ENCODE measurements at places on chromosomes 6 and 20. TPM values are rescaled to one million over a fixed set of nuclear protein-coding genes. Genes with fewer than 3 reads are reported as not detected.

- DNase-seq = no peak
Measured at GRCh38 chr20:5090191-5090590, 29.6 kb downstream of the PCNA start.

DNA sequence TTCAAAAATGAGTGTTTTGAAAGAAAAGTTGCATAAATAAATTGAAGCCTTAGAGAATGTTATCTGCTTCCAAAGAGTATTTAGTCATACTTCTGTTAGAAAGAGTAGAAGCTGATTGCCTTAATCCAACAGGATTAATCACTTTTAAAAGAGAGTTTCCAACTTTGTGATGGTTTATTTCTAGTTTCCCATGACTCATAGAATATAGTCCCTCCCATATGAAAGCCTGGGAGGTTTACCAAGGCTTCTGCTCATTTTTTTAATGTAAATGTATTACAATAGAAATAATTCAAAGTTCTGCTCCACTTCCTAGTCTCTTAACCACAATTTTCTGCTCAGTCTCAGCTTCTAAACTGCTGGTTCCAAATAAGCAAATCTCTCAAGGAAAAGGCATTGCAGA is 118.0 kb upstream of the IRAK1BP1 start:
- no peak for DNase-seq

DNA sequence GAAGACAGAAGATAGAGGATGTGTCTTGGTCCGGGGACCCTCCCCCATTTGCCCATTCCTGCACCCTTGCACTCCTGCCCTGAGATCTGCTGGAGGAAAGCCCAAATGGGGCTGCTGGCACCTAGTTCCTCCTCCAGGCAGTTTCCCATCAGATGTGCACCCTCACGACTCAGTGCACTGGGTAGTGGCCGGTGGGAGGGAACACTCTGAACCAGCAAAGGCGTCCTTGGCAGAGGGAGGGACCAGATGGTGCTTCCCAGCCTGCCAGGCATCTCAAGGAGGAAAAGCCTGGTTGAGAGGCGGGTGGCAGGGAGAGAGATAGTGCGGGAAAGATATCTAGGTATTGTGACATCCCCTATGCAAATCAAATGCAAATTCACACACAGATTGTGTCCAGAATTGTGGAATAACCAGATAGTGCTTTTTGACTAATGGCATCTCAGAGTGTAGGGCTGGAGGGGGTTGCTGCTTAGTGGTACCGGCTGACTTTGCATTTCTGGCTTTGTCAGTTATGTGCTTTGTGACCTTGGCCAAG is 19.5 kb downstream of the TMEM151B start:
- DNase-seq = no peak

GRCh38 chr20:56328861-56329260 is 29.9 kb upstream of the FAM210B start:
- no peak for DNase-seq

- DNase-seq = no peak
Measured at GRCh38 chr6:15562977-15563376, 99.9 kb downstream of the DTNBP1 start.

- no peak for DNase-seq
Measured at GRCh38 chr20:32784369-32785080, 22.3 kb downstream of the DNMT3B start.

- DNase-seq = no peak
Measured at GRCh38 chr20:39133201-39133600, 171.1 kb downstream of the DHX35 start.

GRCh38 chr6:73073238-73073637 is 152.1 kb downstream of the KHDC1L start:
- DNase-seq = no peak

GRCh38 chr20:57440678-57441509 is 49.7 kb downstream of the RBM38 start:
- no peak for DNase-seq

DNA sequence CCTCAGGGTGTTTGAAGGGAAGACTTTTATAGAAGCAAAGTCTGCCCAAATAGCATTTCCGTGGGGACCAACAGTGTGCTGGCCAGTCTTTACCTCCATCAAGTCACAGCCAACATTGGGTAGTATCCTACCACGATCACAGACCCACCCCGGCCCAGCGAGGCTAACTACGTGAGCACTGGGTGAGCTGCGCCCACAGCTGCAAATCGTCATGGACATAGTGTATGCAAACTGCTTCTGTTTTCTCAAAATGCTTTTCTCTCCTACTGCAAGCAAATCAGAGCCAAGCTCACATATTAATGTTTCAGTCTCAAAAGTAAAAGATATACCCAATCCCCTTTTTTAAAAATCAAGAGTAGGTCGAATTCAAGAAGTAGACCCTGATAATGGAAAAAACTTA is 592.8 kb upstream of the CDH4 start:
- DNase-seq = no peak

- no peak for DNase-seq
Measured at GRCh38 chr6:135322427-135323201, 141.5 kb downstream of the MYB start.

- no peak for DNase-seq
Measured at GRCh38 chr20:62806383-62807050, 1.9 kb downstream of the OGFR start.

DNA sequence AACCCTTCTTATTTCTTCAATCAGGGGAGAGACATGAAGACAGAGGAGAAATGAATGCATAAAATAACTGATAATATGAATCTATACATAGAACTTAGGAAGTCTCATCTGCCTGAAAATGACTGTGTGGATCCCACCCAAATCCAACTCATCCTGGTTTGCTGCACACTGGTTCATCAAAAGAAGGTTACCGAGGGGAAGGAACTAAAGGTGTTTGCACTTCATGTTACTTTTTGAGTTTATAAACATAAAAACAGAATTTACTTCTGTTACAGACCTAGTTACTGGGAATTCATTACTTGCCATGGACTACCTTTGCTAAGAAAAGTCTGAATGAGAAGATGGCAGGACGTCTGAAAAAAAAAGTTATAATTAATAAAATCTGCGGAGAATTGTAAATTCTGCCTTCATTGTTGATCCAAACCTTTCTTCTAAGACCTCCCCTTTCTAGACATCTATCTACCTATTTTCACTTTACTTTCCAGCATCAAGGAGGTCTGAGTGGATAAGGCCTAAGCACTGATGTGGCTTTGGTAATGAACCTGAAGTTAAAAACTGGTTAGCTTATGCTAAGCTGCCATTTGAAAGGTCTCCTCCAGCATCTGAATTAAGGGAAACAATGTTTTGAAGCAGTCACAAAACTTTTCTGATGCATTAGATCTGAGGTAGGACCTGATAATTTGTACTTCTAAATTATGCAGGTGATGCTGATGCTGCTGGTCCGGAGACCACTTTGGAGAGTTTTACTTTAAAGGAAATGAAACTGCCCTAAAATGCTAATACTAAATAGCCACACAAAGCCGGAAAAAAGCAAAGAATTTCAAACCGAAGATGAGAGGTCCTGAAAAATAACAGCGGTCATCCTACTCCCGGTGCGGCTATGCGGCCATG is 84.0 kb downstream of the HFE start:
- DNase-seq = no peak

- DNase-seq = no peak
Measured at GRCh38 chr6:39051399-39052122, 3.0 kb downstream of the GLP1R start.

- no peak for DNase-seq
Measured at GRCh38 chr6:7154341-7155139, 46.8 kb downstream of the RREB1 start.

DNA sequence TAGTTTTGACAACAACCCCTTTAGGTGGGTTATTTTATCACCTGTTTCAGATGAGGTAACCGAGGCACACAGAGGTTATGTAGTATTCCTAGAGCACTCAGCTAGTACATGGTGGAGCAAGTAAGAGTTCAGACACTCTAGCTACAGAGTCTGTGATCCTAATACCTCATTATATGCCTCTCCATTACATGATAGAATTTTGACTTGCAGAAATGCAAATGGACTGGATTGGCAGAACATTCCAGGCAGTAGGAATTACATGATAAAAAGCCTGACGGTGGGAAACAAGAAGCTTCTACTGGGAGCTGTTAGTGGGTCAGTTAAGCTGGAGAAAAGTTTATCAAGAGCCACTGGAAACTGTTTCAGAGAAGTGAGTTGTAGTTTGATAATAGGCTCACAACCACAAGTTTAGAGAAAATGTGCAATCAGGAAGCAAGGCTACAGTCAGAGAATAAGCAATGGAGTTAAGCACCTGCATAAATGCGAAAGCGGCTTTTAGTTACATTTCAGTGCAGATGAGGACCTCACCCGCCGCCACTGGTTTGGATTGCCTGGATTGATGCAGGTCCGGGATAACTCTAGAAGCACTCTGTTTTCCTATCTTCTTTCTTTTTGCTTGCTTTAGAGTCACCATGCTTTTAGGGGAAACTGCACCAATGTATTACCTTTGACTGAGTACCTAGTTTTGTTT is 34.7 kb upstream of the MYLK2 start:
- DNase-seq = no peak

GRCh38 chr20:2795451-2795850 is 5.0 kb downstream of the CPXM1 start:
- DNase-seq = no peak

DNA sequence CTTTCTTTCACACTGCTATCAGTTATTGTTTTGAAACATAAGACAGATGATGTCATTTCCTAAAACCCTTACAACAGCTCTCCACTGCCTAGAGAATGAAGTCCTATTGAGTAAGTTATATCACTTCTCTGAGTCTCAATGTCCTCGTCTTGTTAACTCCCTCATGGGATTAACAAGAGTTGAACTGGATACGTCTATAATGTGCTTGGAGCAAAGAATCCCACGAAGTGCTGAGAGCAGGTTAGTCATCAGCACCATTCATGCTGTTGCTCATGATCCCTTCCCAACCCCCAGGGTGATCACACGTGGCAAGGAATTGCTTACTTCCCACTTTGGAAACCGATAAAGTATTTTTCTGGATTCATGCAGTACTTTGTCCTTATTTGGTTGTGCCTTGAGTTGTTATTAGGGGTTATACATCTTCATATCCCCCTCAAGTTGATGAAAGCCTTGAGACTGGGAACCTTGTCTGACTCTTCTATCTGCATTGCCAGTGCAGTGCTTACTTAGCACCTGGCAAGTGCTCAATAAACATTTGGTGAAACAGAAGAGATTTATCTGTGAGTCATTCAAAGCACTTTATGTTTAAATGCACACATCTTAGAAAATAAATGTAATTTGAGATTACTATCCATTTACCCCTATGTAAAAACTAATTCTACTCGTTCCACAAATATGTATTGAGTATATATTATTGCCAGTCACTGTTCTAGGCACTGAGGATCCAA is 487.5 kb downstream of the EPM2A start:
- no peak for DNase-seq

DNA sequence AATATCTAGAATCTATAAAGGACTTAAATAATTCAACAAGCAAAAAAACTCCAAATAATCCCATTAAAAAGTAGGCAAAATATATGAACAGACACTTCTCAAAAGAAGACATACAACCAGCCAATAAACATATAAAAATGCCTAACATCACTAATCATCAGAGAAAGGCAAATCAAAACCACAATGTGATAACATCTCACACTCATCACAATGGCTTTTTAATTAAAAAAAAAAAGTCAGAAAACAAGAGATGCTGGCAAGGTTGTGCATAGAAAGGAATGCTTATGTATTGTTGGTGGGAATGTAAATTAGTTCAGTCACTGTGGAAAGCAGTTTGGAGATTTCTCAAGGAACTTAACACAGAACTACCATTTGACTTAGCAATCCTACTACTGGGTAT is 979.6 kb upstream of the MAP3K7 start:
- no peak for DNase-seq

GRCh38 chr6:105250533-105250932 is 70.7 kb upstream of the POPDC3 start:
- DNase-seq = no peak

Gene NEU1
- total RNA-seq = 18.3 TPM

Gene ADNP
- 99.3 TPM for total RNA-seq

Gene GSTA2
- not detected for total RNA-seq

Gene CSNK2B
- 190 TPM for total RNA-seq

Gene FOXF2
- not detected for total RNA-seq

Gene KIAA1586
- total RNA-seq = 12.7 TPM

Gene COQ3
- total RNA-seq = 5.6 TPM

Gene CST5
- not detected for total RNA-seq

Gene GTPBP2
- 81.4 TPM for total RNA-seq

Gene CLVS2
- total RNA-seq = not detected

Gene NMBR
- not detected for total RNA-seq
